ENCODE measurements at places on chromosomes 12 and 14.
A peak's percentile ranks its signal among the peaks of the same experiment; 100 is the strongest.

DNA sequence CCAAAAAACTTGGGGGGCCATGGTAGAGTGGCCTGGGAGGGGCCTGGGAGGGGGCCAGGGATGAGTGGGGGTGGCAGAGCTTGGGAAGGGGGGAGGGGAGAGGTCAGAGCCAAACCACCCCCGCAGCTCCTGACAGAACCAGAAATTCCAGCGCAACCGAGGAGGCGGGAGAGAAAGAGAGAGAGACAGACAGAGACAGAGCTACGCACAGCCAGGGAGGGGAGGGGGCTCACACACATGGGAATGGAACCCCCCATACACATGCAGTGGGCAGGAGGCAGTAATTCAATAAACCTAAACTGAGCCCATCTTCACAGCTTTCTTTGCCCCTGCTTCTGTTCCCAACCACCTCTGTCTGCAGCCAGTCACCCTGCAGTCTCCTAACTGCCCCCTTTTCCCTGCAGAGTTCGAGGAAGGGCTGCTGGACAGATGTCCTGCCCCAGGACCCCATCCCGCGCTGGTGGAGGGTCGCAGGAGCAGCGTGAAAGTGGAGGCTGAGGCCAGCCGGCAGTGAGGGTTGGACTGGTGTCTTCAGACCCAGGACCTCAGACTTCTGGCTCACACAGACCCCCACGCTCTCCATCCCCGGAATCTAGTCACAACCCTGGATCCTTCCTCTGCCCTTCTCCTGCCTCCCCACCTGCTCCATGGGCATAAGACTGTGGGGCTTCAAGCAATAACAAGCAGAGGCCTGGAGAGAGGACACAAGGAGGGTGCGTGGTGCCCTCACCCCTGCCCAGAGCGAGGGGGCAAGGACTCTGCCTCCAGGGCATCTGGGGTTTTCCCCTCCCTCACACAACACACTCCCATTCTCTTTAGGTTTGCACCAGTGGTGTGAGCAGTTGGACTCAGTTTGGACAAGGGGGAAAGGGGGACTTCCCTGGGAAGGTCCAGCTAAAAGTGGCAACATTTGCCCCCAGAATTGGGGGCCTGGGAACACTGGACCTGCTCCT lies 5.6 kb downstream of the NAB2 start:
- DNase-seq = no peak

DNA sequence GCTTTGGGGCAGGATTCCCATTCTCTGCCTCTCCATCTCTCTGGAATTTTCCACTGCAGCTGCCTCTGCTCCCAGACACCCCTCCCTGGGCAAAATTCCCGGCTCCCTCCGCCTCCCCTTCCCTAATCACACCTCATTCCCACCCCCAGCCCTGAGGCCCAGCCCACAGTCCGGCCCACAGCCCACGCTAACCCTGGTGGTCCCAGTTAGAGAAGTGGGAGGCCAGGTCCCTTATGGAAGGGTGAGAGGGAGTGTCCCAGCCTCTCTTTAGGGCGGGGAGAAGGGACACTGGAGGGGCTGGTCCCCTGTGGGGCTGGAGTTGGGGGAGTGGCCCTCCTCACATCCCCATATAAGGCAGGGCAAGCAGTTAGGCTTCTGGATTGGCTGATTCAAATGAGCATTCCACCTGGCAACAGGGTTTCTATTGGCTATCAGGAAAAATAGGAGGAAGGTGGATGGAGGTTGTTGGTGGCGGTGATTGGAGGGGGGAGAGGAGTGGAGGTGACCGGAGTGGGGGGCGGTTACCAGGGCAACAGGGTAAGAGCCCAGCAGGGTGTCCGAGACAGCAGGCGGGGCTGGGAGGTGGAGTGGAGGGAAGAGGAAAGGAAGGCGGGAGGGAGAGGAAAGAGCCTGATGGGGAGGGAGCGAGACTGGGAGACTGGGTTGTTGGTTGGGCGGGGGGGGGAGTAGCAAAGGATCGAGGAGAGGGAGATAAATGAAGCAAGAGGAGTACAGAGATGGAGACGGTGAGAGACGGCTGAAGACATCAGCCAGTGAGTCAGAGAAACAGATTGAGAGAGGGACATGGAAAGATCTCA lies 1.9 kb upstream of the PTMS start:
- peak; percentile 98 for DNase-seq

GRCh38 chr12:127606476-127607015 lies 660.4 kb upstream of the TMEM132C start:
- DNase-seq = no peak

DNA sequence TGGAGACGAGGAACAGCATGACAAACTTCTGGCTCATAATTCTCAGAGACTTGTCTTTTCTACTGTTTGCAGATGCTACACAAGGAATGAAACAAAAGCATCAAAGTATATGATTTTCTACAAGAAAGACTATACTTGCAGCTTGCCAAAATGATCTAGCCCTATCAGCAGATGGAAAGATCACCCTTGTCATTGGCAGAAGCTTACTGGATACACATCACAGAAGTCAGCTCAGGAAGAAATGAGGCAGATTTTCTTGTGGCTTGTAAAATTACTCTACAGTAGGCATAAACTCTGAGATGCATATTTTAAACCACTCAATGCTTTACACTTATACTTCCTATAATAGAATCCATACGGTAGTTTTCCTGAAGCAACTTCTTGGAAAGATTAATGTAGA lies 20.6 kb downstream of the E2F7 start:
- no peak for DNase-seq

GRCh38 chr14:74302634-74303569 lies at the start of gene ABCD4:
Gene ABCD4 (minus strand): TSS chr14:74302934. CDS start chr14:74302912, 22 bp downstream.
- DNase-seq = peak; percentile 92

GRCh38 chr14:103023881-103024473 lies 33.4 kb downstream of the CDC42BPB start:
- no peak for DNase-seq

GRCh38 chr14:65032319-65032718 lies 45.6 kb downstream of the FNTB start:
- DNase-seq = no peak

GRCh38 chr14:100256339-100256895 lies 17.5 kb downstream of the YY1 start:
- no peak for DNase-seq

GRCh38 chr12:56948457-56948777 lies 9.0 kb downstream of the RDH16 start:
- DNase-seq = no peak

DNA sequence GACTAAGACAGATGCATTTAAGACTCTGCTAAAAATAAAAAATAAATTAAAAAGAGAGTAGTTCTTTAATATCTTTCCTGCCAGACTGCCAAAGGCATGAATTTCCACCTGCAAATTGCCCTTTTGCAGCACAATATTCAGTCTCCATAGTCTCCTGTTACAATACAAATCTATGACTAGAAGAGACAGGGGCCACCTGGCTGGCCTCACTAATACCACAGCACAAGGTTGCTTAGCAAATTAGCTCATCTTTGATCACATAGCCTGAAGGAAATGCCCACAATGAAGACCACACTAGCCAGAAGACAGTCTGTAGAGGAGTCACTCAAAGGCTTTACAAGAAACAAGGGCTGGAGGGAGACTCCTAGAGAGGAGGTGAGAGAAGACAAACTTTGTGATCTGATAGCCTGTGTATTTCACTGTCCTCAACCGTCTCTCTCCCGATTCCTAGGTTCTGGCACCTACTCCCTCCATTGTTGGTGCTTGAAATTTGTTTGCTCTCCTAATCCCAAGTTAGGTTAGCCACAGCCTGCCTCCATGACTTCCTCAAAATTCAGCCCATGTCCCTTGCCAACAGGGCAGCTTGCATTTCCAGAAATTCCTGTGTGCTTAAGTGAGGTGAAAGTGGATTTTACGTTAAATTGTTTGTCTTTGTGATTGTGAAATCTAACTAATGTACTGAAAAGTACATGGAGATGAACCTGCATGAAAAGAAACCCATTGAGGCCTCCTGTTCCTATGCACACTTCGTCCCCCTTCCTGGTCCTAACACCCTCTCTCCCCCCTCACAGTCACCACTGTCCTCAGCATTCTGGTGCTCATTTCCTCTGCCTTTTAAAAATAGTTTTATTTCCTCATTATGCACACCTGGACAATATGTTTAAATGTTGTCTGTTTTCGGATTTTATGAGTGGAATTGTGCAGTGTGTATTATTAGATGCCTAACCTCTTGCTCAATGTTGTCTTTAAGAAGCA lies 88.7 kb upstream of the PLXNC1 start:
- DNase-seq = no peak

DNA sequence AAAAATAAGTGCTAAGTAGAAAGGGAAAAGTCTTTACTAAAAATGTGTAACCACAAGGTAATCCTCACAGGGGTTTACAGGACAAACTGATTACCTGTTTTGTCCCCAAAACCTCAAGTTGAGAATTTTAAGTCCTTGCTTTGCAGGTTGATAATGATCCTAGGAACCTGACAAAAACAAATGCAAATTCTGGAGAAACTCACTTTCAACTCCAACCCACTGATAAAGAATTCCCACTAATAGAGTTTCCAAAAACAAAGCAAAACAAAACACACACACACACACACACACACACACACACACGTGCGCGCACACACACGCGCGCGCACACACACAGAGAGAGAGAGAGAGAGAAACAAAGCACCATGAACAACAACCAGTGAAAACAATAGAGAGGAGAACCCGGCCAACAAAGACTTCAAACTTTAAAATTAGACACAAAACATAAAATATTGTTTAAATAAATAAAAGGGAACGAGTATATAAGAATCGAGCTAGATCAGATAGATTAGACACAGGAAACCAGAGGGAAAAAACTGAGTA lies 187.0 kb upstream of the FOXN3 start:
- no peak for DNase-seq

DNA sequence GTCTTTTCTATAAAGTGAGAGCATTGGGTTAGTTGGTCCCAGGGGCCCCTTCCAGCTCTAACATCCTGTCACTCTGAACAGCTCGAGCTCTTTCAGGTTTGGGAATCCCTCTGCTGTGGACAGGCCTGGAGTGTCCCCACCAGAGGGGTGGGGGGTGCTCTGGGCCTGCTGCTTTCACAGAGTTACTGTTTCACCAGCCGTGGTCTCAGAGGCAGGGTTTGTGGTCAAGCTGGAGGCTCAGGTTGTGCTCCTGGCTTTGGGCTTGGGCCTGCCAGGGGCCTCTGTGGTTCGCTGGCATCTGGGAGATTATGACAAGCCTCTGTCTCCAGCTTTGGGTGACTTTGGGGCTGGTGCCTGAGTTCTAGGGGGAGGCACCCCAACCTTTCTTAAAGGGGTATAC lies 59.6 kb downstream of the FBXL14 start:
- DNase-seq = no peak

DNA sequence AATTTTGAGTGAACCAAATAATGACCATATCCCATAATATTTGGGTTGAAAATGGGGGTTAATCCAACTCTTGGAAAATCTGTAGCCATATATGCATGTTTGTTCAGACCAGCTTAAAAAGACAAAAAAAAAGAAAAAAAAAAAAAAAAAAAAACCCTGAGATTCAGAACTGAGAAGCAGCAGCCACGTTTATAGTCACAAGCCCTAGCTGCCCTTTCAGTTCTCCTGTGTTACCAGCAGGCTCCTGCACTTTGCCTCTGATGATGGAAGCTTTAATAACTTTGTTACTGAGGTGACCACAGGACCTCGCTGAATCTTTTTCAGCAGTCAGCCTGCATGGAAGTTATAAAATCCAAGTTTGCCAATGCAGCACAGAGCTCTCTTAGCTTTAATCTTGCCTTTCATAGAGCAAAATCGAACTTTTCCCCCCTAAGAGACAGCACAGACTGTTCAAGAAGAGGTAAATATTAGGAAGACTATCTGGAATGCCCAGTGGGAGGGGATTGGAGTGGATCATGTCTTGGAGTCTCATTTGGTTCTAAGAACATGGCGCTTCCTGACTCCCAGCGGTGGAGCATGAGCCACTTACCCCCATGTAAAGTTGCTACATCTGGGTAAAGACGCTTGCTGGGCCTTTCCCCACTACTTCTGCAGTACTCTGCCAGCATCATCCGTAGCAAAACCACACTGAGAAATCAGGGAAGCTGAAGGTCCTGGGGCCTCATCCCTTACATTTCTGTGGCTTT lies 20.6 kb downstream of the GNG2 start:
- DNase-seq = no peak

DNA sequence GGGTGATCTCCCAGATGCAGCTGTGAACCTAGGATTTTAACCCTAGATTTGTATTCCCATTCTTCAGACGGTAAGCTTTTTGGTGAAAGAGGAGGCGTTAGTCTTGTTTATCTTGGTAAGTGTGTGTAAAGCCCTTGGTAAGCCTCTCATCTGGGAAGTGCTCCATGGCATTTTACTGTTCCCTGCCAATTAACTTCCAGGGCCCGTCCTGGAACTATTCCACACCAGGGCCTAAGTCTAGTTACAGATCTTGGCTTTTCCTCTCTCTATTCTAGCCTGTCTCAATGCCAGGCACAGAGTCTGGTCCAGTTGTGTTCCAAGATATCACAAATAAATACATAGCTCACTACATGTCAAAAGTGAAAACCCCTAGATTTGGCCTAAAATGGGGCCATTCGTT lies 42.4 kb downstream of the YEATS4 start:
- DNase-seq = no peak

GRCh38 chr14:91108941-91109611 lies 4.8 kb upstream of the DGLUCY start:
- DNase-seq = no peak

DNA sequence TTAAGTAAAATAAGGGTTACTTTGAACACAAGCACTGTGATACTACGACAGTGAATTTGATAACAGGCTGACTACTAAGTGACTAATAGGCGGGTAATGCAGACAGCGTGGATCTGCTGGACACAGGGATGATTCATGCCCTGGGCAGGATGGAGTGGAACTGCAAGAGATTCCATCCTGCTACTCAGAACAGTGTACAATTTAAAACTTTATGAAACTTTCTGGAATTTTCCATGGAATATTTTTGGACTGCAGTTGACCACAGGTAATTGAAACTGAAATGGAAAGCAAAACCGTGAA lies 46.0 kb downstream of the YEATS4 start:
- DNase-seq = no peak

GRCh38 chr12:84089356-84089755 lies 823.2 kb downstream of the SLC6A15 start:
- no peak for DNase-seq

GRCh38 chr12:27899151-27899661 lies 73.3 kb downstream of the PTHLH start:
- DNase-seq = no peak

- DNase-seq = no peak
Observed at GRCh38 chr14:85660243-85660922, 130.4 kb downstream of the FLRT2 start.
